Stimulated activated naive CD8-positive, alpha-beta T cell treated with anti-CD3 and anti-CD28 coated beads, Interleukin-15, Interleukin-2, amounts not matched to agents 100 U/mL and 50 U/mL, for 24 hours (primary cell): ENCODE measurements at places on chromosomes 7 and 10.

DNA sequence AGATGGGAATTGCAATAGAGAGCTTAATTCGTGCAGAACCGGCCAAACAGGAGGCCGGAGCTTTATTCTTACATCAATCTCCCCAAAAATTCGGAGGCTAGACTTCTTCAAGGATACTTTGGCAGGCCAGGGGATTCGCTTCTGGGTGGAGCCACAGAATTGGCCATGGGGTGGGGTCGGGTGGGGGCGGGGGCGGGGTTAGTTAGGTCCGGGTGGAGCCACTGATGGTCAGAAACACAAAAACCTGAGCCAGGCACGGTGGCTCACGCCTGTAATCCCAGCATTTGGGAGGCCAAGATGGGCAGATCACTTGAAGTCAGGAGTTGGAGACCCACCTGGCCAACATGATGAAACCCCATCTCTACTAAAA, 87.5 kb downstream of the SEPTIN14 start:
- DNase-seq: no peak

- no peak for DNase-seq
Observed at GRCh38 chr10:67306588-67307205, 380.9 kb downstream of the LRRTM3 start.

GRCh38 chr7:51346126-51346525, 29.5 kb upstream of the COBL start:
- no peak for DNase-seq

GRCh38 chr7:66958538-66959350, 36.6 kb downstream of the SBDS start:
- DNase-seq: no peak

DNA sequence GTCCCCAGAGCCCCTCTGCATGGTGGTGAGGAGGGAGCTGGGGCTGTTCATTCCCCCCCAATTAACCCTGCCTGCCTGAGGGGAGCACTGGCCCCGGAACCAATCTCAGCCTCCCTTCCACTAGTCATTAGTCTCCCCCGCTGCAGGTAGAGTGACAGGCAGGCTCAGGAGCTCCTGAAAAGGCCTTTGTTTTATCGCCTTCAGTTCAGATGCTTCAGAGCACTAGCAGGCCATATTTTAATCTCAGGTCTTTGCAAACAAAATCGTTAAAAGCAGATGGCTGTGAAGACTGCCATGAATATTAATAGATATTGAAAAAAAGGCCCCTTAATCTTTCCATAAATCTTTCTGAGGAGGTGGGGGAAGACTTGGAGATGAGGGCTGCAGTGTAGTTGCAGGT, 250.7 kb downstream of the RPS24 start:
- no peak for DNase-seq

DNA sequence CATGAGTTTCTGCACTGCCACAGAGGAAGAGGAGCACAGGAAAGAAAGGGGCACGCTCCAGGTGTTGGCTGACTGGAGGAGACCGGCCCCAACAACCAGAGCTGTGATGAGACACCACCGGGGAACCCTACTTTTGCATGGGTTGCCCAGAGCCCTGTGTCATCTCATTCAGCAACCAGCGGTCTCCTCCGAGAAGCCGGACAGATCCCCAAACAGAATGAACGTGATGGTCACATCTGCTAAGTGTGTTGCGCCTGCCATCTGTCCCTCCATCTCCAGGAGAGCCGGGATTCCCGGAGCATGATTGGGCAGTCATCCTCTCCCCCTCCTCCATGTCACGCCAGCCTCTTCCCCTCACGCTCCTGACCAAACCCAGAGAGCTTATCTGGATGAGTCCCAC, 22.9 kb downstream of the PARP12 start:
- no peak for DNase-seq

DNA sequence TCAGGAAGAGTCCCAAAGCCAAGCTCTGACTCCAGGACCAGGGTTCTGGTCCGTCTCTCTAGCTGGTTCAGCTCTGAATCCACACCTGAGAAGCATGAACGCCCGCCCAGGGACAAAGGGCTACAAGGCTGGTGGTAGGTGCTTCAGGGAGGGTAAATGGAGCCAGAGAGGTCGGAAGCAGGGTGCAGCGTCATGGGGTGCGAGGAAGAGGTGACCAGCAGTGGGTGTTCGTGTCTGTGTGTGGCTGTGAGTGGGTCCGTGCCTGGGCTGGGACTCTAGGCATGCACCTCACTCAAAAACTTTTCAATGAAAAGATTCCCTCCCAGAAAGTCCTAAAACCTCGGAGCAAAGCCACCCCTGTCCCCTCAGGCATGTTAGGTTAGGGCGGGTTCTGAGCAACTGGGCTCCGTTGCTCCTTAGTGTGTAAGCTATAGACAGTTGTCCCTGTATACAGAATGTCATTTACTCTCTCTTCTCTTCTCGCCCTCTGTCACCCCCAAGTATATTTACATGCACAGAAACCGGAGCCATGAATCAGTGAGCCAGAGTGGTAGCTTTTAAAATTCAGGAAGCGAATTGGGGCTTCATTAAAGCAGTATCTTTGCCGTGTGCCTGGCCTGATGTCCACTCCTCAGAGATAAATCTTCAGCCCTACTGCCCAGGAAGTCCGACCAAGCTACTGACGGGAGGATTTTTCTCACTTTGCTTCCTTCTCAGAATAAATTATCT, 12.3 kb upstream of the GATA3 start:
- DNase-seq: no peak

DNA sequence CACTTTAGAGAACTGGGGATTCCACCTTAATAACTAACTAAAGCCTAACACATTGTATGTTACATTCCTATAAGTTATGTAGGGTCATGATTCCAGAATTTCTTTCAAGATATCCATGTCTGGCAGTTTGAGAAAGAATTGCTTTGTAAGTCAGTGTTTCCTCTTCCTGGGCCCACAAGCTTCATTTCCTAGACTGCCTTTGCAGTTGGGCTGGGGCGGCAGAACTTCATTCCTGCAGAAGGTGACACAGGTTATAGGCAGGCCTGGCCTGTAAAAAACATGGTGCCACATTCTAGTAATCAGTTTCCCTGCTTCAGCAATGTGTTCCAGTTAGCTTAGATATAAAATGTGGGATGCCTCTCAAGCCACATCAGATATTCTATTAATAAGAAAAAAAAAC, 184.2 kb upstream of the NOBOX start:
- DNase-seq: no peak

- DNase-seq: no peak
Observed at GRCh38 chr7:157713591-157713990, 376.8 kb downstream of the DNAJB6 start.

DNA sequence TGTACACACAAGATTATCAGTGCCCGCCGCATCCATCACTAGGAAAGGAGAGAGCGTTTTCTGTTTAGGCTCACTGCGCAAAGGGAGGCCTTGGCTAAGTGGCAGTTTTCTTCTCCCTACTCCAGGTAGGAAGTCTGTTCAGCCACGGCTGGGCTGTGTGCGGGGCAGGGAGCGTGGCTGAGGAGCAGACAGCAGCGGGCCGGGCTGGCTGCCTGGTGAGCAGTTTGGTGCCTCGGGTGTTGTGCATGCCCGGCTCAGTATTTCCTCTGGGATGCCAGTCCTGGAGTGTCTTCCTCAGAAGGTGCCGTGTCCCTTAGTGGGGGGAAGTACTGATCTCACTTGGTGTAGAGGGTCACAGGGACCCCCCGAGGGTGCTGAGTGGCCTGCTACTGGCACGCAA, 114.4 kb downstream of the NT5C2 start:
- no peak for DNase-seq

DNA sequence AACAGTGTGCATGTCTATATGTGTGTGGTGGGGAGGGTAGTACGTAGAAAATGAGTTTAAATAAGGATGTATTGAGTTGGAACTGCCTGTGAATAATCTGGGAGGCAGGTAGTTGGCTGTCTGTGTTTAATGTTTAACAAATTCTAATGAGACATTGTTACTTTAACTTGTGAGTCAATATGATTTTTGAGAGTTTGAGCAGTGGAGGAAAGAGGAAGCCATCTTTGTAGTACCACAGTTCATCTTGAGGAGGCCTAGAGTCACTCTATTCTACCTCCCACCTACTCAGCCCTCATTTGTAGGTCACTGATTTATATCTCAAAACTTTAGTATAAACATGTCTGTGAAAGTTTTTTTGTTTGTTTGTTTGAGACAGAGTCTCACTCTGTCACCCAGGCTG, 129.9 kb upstream of the ITGB1 start:
- no peak for DNase-seq

GRCh38 chr10:58764087-58764747, 251.5 kb downstream of the BICC1 start:
- no peak for DNase-seq

DNA sequence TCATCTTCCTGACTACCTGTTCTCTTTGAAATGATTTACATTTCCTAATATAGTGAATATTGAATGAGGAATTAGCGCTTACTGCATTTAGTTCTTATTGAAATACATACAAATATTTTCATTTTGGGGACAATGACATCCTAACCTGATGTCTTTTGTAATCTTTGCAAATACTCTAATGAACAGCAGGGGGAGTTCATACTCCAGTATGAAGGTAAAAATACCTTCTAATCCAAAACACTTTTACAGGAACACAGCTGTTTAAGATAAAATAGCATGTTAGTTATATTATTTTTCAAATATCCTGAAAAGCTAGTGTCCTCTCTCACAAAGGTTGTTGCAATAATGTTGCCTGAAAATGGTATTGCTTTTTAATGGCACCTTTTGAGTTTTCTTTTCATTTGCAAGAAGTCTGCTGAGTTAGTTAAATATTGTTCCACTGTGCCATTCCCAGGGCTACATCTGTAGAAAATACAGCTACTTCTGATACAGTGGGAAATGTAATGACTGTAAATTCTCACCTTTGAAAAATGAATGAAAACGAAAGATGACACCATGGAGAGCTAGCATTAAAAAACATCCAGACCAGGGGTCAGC, 400.0 kb downstream of the PHF14 start:
- no peak for DNase-seq

GRCh38 chr7:4083513-4083912, 598.6 kb upstream of the FOXK1 start:
- no peak for DNase-seq

DNA sequence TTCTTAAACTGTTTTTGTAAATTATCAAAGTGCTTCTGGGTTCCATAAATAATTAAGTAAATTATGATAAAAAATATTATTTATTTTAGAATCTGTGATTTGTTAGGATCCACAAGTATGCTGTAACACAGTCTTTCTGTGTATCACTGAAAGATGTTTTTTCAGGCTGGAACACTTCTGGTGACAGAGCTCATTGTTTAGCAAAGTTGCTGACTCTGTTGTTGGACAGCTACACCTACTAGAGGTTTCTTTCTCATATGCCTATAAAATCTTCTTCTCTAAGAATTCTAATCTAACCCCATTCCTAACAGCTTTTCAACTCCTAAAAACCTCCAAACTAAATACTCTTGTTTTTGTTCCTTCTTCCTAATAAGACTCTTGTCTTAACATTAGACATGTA, 176.8 kb downstream of the THSD7A start:
- DNase-seq: no peak

DNA sequence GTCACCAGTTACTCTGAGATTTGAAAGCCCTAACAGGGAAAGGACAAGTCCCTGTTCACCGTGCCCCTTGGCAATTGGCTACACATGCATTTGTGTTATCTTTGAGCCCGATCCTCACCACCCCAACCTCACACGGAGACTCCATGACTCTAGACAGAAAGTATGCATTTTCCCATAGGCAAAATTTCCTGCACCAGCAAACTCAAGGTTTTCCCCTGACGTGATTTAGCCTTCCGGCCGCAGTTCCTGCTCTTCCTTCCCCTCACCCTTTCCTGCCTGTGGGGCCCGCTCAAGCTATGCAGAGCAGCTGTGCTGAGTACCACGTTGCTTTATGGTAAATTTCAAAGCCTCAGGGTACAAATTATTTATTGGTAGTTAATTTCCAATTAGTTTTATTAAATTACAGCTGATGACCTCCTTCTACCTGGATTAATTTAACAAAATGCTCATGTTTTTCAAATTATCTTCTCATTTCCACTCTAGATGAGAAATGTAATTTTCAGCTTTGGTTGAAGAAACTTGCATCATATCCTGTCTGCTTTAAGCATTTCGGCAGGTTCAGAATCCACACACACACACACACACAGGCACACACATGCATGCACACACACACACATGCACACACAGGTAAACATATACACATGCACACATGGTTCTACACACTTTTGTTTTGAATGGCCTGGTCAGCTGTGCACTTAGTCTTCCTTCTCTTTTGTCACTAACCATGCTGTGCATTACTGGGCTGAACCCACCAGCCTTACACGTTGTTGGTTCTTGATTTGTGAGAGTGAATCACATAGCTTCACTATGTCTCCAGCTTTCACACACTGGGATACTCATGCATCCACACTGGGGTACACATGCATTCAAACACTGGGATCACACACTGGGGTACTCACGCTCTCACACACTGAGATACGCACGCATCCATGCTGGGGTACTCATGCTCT, 283.1 kb upstream of the PITRM1 start:
- DNase-seq: no peak

GRCh38 chr7:46459942-46460341, 538.9 kb upstream of the IGFBP3 start:
- DNase-seq: no peak
